ENCODE measurements at places on chromosomes 4 and X.

- DNase-seq, result no peak
Measured at GRCh38 chrX:36950495-36951253, 57.5 kb upstream of the FAM47C start.

GRCh38 chr4:174592985-174593335 lies 70.7 kb upstream of the HPGD start:
- no peak for DNase-seq

DNA sequence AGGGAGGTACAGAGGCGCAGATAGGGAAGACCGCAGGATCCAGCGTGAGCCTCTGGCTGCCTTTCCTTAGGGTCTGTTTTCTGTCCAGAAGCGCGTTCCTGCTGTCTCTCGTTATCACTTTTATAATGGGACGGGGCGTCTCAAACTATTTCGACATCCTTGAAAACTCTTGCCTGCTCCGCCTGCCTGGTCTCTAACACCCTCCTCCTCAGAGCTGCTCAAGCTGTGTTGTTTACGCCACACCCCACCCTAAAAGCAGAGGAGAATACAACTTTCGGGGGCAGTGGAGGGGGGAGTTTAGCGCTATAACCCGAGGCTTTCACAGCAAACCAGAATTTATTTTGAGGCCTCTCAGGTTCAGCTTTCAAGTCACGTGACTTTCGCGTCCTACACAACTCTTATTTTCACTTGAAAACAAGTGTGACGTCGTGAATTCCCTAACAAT lies 646 bp upstream of the FAM3A start:
- DNase-seq, result no peak

DNA sequence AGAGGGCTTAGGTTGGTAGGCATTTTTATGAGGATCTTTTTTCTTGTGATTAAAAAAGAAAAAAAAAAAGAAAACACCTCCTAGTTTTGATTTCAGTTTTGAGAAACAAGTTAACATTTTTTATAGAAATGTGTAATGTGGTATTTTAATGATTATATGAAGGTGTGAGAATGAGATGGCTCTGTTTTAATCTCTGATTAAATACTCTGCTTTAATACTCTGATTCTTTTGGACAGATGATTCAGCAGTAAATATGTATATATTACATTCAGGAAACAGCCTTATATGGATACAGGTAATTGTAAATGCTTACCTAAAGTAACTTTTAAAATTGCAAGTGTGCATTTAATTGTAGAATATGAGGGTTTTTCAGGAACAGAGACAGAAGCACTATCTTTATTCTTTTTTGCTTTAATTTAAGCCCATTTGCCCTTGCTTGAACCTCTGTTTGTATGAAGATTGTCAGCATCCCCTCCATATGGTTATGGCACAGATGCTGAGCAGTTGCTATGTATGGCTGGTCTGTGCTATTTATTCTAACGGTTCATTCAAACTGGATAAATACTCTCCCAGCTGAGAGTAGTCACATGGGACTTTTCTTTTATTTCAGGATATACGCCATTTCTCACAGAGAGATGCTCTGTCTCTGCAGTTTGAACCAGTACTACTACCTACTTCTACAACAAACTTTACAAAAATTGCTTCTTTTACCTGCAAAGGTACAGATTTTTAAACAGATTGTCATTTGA lies 101.0 kb upstream of the TLR2 start:
- no peak for DNase-seq

DNA sequence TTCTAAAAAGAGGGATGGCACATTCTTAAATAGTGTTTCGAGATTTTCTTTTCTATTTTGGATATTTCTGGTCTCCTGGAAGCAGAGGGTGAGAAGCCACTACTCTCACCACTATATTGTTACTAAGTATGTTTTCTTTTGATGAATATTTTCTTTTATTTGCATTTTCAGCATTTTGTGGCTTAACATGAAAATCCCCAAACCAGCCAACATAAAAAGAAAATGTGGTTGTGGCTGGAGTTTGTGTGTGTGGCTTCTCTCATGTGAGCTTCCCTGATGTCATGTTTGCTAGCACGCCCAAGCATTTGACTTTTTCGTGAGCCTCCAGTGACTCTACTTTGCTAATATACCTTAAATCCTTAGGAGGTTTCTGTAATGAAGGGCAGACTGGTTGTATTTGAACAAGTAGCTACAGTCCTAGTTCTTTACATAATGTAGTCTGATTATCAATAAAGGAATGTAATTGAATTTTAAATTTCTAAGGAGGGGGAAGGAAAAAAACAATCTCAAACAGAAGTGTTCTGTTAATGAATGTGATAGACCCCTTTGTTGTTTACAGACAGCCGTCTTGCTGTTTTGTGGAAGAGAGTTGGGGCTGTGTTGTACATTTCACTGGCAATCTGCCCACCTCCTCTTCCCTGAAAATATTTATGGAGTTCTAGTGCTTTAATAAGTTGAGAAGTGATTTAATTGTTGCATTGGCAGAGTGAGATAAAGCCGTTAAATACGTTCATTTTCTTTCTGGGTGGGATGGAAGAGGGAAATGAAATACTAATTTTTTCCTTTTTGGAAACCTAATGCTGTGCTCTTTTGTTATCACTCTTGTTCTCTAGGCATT lies 114.6 kb downstream of the ARHGAP10 start:
- DNase-seq, result no peak

DNA sequence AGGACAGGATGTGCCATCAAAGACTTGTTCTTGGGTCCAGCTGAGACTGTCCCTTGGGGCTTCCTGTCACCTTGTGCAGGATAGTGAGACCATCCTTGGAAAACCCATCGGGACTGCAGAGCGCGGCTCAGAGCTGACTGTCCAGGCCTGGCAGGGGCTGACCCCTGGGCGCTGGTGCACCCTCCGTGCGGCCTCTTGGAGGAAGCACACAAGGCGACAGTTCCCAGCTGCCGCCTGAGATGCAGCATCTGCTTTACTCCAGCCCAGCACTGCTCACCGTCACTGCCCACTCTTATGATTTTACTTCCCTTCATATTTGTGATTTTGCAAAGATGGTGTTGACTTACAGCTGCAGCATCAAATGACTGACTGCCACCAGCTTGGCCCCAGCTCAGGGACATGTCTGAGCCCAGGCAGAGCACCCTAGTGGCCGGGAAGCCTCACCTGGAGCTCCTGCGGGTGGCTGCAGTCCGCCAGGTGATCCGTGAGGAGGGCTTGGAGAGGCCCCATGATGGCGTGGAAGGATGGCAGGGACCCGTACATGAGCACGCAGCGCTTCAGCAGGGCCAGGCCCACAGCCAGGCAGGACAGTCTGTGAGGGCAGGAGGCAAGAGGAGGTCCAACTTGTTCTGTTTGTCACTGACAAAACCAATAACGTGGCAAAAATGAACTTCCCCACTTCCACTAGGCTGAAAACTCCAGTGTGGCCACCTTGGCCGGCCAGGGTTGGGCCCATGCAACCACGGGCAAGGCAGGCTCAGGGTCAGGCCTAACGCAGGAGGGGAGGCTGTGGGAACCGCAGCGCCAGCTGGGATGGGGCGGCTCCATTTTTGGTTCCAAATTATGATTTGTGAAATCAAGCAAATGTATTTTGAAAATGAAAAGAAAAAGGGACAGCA lies 21.8 kb downstream of the NOP14 start:
- DNase-seq, result peak; percentile 46

Data from CD8-positive, alpha-beta T cell (primary cell).